ENCODE measurements at places on chromosomes 4 and X.

DNA sequence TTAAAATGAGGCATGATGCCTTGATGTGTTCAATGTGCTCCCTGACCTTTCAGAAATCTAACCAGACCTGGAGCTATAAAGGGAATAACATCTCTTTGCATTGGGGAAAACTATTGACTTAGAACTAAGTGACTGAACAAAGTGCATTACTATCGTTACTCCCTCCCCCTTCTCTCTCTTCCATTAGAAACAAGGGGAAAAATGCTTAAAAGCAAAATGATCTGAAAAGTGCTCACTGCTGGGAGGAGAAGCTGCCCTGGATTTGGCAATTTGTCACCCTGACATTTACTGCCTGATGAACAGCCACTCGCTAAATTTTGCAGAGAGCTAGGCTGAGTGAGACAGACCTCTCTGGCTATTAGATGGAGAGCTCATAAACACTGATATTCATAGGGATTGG lies 48.6 kb upstream of the PARM1 start:
- no peak for DNase-seq

DNA sequence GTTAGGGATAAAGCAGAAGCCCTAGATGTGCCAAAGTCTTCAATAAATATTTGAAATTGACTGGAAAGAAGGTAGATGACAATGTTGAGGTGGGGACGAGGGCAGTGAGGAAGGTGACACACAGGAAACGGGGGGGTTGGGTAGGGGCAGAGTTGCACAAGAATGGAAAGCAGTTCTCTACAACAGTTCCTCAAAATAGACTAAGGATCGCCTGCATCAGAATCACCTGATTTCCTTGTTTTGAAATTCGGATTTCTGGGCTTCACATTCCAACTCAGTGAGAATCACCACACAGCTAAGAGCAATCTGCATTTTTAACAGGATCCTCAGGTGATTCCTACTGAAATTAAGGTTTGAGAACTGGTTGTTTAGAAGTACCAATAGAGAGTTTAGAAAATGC lies 70.6 kb downstream of the ARFIP1 start:
- no peak for DNase-seq

DNA sequence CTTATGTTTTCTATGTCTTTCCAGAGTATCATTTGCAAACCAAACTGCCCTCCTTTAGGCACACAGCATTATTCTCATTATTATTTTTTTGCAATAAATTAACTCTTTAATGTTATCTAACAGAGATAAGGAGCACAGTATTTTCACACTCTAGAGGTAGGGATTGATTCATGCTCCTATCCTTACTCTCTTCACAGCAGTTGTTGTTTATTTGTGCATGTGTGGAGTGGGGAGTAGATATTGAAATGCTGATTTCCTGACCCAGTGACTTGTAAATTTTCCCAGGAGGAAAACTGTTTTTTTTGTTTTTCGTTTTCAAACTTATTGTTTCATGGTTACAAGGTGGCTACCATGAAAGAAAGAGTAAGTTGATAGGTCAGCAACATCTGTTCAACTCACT lies 140.0 kb downstream of the NPFFR2 start:
- no peak for DNase-seq

- no peak for DNase-seq
These were observed 869.4 kb upstream of the FRG1 start for GRCh38 chr4:189071241-189071640.

DNA sequence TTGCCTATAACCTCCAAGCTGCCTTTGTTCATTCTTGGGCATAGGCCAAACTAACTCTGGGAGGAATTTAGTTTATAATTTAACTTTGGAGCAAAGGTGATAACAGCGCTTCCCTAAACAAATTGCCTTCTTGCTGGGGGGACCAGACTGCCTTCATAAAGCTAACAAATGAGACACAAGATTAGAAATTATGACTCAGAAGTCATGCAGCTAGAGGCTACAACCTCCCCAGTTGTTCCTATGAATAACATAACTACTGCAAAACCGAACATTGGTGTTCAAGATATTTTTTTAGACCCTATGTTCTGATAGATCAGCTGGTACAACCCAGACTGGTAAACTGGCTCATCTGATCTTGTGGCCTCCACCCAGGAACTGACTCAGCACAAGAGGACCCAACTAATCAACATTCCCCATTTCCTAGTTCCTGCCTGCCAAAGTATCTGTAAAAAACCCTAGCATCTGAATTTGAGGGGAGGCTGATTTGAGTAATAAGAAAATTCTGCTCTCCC lies 22.0 kb upstream of the TMPRSS11B start:
- peak; percentile 9 for DNase-seq

- no peak for DNase-seq
These were observed 41.8 kb upstream of the RLIM start for GRCh38 chrX:74656079-74656745.

- DNase-seq = no peak
These were observed 17.9 kb upstream of the HAND2 start for GRCh38 chr4:173547889-173548288.

DNA sequence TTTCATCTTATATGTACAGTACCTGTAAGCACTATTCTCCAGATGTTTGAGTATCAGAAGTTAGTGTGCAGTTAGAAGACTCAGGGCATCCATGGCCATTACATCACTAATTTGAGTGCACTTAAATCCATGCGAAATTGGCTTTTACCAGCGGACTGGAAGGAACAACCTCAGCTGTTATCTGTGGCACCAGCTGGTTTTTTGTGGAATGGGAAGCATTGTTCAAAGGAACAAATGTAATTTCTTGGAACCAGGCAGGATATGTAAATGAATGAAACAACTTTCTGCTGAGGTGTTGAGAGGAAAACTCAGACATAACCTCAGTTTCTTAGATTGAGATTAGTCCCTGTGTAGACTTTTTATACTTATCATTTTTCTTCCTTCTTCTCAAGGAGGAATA lies 60.2 kb downstream of the PDGFRA start:
- no peak for DNase-seq
